NCI-H187 treated with DMSO at 0.1 percent for 48 hours (cell line): ENCODE measurements at places on chromosomes 12 and 14.

- DNase-seq = no peak
These were observed 839.2 kb downstream of the SLC6A15 start for GRCh38 chr12:84073401-84073800.

DNA sequence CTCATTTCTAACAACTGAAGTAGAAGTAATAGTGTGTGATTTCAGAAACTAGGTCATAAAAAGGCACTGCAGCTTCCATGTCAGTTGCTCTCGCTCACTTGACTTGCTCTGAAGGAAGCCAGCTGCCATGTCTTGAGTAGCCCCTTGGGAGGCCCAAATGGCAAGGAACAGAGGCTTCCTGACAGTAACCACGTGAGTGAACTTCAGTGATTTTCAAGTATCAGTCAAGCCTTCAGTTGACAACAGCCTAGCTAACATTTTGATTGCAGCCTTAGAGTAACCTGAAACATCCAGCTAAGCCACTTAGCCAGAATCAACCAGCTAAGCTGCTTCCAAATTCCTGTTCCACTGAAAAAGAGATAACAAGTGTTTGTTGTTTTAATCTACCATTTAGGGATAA, 26.7 kb downstream of the TOGARAM1 start:
- peak; percentile 85 for DNase-seq

DNA sequence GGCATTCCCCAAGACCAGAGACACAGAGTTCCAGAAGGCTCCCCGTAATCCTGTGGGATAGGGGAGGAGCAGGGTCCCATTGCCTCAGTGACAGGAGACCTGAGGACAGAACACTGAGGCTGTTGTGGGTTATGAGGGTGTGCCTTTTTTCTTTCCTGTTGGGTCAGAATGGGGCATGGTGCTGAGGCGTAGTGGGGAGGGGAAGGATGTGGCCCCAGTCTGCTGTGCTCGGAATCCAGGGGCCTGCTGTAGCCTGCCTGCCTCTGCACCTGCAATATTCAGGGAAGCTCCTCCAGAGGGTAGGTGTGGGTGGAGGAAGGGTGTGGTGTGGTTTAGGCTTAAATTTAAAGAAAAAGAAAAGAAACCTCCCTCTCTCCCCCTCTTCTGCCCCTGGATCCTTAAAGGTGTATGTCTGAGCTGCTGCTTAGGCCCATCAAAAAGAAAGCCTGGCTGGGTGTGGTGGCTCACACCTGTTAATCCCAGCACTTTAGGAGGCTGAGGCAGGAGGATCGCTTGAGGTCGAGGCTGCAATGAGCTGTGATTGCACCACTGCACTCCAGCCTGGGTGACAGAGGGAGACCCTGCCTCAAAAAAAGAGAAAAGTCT, 18.7 kb downstream of the PLEKHG3 start:
- no peak for DNase-seq

GRCh38 chr12:76311796-76312195, 36.4 kb downstream of the BBS10 start:
- no peak for DNase-seq

GRCh38 chr14:26404927-26405326, 192.9 kb downstream of the NOVA1 start:
- no peak for DNase-seq

GRCh38 chr12:121822393-121823100, 18.7 kb downstream of the SETD1B start:
- no peak for DNase-seq

DNA sequence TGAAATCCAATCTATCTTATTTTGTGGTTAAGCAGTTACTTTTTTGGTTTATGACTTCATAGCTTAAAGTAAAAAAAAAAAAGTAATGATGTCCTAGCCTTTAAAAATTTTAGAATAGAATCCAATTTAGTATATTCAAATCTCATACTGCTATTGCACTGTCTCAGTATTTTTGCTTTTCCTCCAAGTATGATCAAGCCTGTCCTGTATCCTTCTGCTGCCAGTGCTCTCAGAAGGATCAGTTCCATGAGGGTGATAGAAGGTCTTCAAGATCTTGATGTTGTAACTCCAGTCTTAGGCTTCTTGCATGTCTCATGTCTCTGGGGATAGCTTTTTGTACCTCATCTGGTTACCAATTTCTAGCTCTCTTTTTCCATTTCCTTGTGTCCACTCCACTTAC, 324.2 kb upstream of the FAR2 start:
- no peak for DNase-seq
